ENCODE measurements at places on chromosomes 5 and 9. TPM values are rescaled to one million over a fixed set of nuclear protein-coding genes. Genes with fewer than 3 reads are reported as not detected.

Gene DCAF10
- total RNA-seq = 18.8 TPM

DNA sequence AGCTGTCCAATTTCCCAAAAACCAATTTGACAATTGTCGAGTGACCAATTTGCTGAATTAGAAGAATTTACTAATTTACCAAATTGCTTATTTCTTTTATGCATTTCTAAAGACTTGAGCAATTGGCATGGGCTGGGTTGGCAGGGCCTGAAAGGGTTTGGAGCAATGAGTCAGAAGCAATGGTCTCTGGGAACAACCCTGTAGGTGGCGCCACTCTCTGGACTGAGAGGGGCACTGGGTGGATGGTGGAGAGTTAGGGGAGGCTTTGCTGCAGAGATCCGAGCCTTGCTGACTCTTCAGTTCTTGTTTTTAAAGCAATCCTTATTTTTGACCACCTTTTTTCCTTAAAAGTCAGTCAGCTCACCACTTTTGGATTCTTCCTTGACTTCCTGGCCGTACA is 71.5 kb upstream of the RPS23 start:
- no peak for DNase-seq

- DNase-seq = peak; percentile 63
These were observed 16.9 kb upstream of the NKD2 start for GRCh38 chr5:991472-992267.

DNA sequence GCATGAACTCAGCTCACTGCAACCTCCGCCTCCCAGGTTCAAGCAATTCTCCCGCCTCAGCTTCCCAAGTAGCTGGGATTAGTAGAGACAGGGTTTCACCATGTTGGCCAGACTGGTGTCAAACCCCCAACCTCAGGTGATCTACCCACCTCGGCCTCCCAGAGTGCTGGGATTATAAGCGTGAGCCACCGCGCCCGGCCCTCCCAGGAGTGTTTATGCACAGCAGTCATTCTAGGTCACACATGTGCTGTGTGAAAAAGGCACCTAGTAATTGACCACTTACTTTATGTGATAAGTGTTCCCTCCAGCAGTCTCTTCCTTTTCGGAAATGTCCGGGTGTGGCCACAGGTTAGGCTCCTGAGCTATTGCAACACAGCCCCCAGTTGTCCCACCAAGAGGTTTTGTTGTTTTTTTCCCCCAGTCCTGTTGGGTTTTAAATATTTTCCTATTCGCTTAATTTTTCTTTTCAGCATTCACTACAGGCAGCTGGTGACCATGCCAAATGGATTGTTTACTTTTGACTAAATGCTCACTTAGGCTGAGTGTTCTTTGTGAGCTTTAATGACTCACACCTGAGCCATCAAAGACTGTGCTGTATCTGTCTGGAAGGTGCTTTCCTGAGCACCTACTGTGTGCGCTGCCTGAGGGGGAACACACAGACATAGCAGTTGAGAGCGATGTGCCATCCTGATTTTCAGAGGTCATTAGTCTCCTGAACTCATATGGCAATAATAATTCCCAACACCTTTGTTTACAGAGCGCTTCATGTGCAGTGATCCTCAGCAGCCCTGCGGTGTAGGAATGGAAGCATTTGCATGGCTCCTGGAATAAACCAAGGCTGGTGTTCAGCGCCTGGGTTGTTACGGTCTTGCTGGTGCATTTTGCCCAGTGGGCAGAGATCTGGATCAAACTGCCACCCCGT is 94.3 kb downstream of the MVB12B start:
- no peak for DNase-seq

- DNase-seq = no peak
These were observed 4.7 kb downstream of the URM1 start for GRCh38 chr9:128375865-128376264.

Gene SLC1A3
- total RNA-seq = 32.8 TPM

DNA sequence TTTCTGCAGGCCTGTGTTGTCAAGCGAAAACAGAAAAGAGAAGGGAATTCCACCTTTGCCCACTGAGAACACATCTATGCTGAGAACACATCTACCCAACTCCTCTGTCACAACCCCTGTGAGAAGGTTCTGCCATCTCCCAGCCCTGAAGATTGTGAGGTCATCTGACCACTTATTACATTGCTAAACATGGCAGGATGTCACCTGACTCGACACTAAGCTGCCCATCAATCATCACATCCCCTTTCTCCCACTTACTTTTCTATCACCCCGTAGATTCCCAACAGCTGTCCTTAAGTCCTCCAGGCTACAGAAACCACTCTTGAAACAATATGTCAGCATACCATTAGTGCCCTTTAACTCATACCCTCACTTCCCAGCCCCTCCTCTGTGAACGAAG is 64.2 kb upstream of the PRSS3 start:
- DNase-seq = no peak

GRCh38 chr5:101580591-101580990 is 677.5 kb upstream of the ST8SIA4 start:
- DNase-seq = no peak

Gene SLC30A5
- 40.6 TPM for total RNA-seq

- peak; percentile 86 for DNase-seq
These were observed 88.1 kb downstream of the KCNN2 start for GRCh38 chr5:114449860-114450421.

Gene SPATA31E1
- not detected for total RNA-seq

DNA sequence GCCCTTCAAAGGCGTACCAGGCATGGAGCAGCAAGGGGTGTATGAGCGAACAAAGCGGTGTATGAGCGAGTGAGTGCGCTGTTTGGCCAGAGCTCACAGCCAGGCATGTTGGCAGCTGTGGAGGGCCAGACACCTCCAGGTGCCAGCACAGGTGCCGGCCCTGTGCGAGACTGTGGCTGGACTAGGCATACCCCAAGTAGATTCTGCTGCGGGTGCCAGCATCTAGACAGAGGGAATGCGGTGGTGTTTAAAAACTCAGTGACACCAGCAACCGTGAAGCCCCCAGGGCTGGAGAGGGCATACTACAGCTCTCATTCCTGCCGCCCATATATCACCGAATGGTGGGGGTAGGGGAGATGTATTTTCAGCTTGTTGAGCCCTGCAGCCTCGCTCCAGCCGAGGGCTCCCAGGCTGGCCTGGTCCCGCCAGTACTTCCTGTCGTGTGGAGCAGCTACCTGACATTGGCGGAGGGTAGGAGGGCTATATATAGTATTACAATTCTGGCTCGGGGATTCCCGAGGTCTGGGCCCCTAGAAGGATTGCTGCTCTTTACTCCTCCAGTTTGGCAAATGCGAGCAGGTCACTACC is 1829.6 kb upstream of the NUDT12 start:
- DNase-seq = no peak

- no peak for DNase-seq
These were observed 33.9 kb downstream of the DOCK2 start for GRCh38 chr5:169670769-169671525.

GRCh38 chr5:27010646-27011045 is 27.7 kb downstream of the CDH9 start:
- DNase-seq = no peak

Gene LCN15
- total RNA-seq = 1.3 TPM

Gene ARL14EPL
- not detected for total RNA-seq

Gene DDX41
- total RNA-seq = 41.4 TPM

DNA sequence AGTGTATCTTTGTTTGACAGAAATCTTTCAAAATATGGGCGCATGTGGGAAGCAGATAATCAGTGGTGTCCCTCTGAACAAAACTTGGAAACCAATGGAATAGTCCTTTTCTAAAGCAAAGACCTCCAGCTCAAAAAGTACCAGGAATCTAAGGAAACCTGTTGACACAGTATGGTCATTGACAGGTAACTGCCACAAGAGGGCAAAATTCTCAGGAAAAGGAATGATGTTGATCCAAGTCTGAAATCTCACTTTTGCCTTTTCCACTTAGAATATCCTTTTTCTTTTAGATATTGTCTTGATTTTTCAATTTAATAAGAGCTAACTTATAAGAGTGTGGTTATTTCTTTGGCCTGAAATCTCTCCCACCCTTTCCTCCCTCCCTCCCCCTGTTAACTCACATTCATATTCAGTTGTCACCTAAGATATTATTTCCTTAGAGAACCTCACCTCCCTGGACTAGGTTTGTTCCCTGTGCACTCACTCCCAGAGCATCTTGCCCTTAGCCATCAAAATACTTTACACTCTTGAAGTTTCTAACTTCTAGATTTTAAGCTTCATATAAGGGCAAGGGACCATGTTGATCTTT is 59.0 kb upstream of the BARX1 start:
- no peak for DNase-seq

DNA sequence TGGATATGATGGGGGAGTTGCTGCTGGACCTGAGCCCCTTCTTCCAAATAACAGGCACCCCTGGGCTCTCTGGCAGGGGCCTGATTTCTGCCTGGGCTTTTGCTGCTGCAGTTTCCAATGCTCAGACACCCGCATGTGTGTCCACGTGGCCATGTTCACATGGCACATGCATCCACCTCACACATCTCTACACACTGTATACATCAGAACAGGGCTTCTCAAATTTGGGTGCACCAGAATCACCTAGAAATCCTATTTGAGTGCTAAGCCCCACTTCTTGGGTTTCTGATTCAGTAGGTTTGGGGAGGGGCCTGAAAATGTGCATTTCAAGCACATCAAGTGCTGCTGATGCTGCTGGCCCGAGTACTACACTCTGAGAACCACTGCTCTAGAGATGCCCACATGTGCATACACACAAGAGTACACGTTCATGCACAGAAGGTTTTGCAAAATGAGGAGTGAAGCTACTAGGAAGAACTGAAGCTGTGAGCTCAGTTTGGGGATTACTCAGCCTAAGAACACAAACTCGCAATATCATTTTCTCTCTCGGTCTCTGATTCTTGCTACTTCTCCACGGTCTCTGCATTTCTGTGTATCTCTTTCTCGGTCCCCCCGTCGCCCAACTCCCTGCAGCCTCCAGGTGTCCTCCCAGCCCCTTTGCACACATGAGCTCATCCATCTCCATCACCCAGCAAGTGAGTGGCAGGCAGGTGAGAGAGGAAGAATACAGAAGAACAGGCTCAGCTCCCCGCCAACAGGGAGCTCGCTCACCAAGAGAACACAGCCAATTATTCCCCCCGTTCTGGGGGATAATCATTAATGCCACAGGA is 97.0 kb downstream of the PCDH1 start:
- no peak for DNase-seq

GRCh38 chr5:170361616-170362015 is 27.6 kb downstream of the KCNMB1 start:
- DNase-seq = no peak

Gene MEIKIN
- total RNA-seq = not detected

Gene GIN1
- total RNA-seq = 13.0 TPM

GRCh38 chr5:159156426-159157238 is 52.7 kb downstream of the RNF145 start:
- no peak for DNase-seq

GRCh38 chr9:37386988-37387387 is 35.5 kb upstream of the GRHPR start:
- no peak for DNase-seq

Gene CLTB
- total RNA-seq = 209 TPM

Gene BAAT
- 0.08 TPM for total RNA-seq

DNA sequence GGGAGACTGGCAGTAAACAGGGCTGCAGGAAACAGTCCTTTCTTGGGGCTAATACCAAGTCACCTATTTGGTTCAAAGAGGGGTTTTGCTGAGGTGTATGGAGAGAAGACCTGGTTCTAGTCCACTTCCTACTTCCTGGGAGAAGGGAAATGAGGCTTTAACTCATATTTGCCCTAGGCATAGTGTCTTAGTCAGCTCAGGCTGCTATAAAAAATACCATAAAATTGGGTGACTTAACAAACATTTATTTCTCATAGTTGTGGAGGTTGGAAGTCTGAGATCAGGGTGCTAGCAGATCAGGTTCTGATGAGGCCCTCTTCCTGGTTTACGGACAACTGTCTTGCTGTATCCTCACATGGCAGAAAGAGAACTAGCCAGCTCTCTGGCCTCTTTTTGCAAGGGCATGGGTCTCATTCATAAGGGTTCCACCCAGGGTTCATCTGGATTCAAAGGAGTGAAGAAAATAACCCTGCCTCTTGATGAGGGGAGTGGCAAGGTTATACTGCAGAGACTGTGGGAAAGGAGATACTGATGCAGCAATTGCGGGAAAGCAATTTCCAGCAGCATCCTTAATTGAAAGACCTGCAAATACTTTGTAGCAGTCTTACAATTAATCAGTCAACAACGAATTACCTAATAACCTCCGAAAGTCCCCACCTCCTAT is 40.5 kb downstream of the ANKDD1B start:
- no peak for DNase-seq

DNA sequence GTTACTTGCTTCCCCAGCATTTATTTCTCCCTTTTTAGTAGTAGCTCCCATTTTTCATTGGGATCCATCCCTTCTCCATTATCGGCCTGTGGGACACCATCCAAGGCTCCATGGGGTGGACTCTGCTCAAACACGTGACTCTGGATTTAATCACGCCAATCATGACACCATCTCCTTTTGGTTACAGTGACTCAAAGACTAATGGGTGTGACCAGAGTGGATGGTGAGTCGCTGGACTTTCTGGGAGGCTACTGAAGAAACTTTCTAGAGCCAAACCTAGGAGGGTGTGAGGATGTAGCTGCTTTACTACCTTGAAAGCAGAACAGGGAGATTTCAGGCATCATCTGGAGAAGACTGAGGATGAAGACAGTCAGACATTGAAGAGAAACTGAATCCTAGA is 93.1 kb downstream of the PJA2 start:
- no peak for DNase-seq

Gene HRH2
- total RNA-seq = 31.2 TPM

DNA sequence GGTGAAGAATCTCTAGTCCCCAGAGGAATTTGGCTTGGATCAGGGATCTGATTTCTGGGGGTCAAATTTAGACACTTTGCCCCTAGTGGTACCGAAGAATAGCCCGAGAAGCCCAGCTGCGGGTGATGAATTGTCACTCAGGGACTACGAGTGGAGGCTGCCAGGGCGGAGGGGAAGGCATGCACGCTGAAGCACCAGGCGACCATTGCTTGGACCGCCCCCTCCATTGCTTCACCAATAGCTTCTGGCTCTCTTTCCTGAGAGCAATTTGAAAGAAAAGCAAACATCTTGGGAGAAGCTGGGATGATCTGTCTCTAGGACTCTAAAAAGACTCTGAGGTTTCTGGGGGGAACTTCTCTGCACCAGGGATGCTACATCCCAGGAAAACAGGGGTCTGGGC is 137.6 kb downstream of the CRB2 start:
- no peak for DNase-seq

DNA sequence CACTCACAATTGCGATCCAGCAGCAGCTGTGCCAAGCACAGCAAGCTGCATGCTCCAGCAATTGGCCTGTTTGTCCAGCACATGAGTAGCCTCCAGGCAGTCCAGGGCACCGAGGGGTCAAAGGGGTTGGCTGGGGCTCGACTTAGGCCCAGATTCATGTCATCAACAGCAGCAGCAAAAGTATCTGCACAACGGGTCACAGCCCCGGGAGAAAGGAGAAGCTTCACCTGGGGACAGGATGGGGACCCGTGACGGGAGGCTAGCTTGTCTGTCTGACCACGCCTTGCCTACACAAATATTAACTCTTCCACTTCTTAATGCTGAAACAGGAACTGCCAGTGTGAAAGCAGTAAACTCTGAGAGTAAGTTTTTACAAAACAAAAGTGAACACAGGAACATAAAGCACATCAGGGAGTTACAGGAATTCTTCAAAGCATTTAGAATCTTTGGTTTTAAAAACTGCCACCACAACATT is 191.2 kb downstream of the PIK3R1 start:
- no peak for DNase-seq

Gene HTR1A
- not detected for total RNA-seq

GRCh38 chr9:119509291-119509905 is 140.2 kb upstream of the BRINP1 start:
- DNase-seq = no peak

Gene CAMSAP1
- total RNA-seq = 22.8 TPM

All from right cardiac atrium (tissue), 5 donors.